Epithelial cell of proximal tubule (primary cell): ENCODE measurements at places on chromosomes 4 and X.

GRCh38 chr4:163587867-163588266 is 93.4 kb downstream of the TMA16 start:
- no peak for DNase-seq

DNA sequence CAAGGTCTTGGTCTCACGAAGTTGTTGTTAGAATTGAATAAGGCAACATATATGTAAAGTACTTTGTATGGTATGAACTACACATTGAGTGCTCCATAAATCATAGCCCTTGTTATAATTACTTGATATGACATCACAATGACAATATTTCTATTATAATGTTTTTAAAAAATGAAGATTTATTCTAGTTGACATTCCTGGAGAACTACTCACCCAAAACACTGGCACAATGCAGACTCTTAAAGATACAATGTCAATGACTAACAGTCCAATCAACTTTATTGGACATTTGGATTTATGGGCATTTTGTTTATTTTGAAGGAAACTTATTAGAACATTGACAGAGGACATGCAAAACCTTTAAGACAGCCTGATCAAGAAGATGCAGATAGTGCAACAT is 55.3 kb downstream of the ASB9 start:
- DNase-seq = no peak

DNA sequence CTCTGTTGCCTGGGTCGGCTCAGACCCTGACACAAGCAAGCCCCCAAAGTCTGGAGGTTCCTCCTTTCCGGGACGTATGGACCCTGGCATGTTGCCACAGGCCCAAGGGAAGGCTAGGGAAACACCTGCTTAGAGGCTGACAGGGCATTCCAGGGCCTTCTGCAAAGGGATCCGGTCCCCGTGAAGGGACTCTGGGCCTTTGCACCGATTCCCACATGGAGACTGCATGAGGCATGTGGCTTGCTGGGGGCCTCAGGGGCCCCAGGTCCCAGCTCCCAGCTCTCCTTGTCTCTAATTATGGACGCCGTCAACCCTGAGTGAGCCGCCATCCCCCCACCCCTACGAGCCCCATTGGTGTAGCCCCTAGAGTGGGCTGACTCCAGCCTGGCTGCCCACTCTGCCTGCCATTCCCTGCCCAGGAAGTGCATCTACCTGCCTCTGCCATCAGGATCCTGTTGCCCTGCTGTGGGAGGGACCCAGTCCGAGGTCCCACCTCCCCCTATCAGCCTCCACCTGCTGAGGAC is 4.2 kb upstream of the RGS12 start:
- no peak for DNase-seq

DNA sequence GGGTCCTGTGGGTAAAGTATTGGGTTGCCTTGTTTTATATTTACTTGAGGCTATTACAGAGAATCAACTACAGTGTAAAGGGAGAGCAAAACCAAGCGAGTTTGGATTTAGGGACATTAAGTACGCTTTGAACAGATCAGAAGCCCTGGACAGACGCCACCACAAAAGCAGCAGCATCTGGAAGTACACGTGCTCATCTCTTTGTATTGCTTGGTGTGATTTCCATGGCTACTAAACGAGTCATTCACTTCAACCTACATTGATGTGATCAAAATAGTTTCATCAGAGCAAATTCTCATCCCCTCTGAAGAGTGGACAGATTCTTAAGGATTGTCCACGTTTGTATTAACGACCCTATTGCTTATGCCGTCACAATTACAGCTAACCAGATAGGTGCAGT is 85.1 kb downstream of the SORBS2 start:
- no peak for DNase-seq

DNA sequence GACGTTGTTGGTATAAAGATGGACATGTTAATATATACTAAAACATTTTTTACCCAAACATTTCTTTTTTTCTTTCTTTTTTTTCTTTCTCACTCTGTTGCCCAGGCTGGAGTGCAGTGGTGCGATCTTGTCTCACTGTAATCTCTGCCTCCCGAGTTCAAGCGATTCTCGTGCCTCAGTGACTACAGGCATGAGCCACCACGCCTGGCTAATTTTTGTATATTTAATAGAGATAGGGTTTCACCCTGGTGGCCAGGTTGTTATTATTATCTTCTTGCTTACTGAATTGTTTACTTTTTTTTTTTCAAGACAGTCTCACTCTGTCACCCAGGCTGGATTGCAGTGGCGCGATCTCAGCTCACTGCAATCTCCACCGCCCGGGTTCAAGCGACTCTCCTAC is 68.8 kb downstream of the HOPX start:
- no peak for DNase-seq

DNA sequence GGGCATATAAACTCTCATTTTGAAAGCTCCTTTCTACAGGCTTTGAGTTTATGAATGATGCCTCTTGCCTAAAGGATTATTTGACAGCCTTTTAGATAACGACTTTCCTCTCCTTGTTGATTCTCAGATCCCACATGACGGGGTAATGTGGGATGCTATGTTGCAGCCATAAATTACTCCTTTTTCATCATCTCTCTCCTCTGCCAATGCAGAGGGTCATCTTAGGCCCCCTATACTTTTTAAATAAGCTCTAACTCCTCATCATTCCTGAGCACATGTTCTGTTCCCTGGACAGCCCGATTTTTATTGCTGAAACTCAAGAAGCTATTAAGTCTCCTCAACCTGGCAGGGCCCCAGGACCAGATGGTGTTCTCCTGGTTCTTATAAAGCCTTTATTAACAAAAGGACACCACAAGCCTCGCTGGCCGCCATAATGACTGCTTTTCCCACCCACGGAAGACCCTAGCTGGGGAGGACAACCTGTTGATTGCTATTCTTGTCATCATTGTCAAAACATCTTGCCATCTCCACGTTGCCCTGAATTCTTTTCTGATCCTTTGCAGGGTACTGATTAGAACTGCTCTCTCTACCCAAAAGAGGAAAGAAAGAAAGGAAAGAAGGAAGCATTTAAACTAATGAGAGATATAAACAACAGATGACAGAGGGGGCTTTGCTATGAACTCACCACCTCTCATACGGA is 150.7 kb downstream of the DHX15 start:
- no peak for DNase-seq

DNA sequence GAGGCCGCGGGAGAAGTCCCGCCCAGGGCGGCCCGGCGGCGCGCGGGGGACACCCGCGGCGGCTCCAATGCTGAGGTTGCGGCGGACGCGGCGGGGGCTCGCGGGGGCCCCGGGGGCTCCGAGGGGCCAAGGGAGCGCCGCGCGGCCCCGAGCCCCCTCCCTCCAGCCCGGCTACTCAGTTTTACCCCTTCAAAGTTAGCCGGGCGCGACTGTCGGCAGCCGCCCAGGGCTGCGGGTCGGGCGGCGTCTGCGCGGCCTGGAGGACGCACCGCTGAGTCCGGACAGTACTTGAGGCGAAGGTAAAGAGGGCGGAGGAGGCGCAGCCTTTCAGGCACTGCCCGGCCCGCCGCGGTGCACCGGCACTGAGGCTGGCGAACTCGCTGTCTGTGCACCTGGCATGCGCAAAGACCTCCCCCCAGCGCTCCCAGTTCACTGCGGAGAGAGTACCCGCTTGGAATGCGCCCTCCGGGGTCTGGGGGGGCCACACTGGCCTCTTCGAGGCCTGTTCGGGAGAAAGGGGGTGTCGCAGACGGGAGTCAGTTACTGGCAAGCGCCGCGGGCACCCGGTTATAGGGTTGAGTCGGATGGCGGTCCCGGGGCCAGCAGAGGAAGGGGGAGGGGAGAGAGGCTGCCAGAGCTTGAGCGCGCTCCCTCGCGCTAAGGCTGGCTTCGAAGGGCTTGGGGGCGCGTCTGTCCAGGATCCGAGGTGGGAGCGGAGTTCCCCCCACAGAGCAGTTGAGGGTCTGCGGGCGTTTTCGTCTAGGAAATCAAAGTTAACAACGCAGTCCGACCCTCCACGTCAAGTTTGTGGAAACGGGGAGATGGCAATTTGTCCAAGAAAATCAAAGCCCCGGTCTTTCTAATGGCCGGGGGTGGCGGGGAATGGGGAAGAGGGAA is 1.1 kb downstream of the PCDH19 start:
- DNase-seq = no peak

- DNase-seq = no peak
Observed at GRCh38 chr4:127484117-127484516, 148.6 kb upstream of the INTU start.

- no peak for DNase-seq
Observed at GRCh38 chr4:106767991-106768390, 268.1 kb downstream of the DKK2 start.

DNA sequence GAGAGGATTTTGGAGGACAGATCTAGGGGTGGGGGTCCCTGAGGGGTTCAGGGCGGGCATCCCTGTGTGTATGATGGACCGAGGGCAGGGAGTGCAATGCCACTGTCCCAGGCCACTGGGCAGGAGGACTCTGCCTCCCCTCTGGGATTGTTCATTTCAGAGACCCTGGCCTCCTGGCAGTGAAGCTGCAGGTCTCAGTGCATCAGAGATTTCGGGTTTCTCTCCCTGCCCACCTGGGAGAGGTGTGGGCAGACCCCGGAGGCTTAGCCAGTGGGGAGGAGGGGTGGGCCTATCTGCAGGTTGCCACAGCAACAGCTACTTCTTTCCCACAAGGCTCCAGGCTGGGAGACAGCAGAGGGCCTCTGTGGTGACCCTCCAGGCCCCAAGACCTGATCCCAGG is 80.1 kb upstream of the LRPAP1 start:
- no peak for DNase-seq

DNA sequence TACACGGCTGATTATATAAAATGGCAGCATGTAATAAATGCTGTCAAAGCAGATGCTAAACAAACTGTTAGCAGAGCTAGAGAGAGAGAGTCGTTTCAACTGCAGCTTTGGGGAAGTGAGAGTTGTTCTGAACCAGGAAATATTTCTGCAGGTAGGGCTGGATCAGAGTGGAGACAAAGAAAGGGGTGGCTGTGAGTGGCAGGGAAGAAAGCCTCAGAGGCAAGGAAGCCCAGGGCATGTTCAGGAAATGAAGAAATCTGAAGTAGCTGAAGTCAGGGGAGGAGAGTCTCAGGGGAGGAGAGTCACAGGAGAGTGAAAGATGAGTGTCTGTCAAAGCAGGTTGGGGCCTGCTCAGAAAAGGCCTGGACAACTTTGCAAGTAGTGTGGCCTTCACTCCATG is 48.4 kb upstream of the RPS6KA3 start:
- no peak for DNase-seq

DNA sequence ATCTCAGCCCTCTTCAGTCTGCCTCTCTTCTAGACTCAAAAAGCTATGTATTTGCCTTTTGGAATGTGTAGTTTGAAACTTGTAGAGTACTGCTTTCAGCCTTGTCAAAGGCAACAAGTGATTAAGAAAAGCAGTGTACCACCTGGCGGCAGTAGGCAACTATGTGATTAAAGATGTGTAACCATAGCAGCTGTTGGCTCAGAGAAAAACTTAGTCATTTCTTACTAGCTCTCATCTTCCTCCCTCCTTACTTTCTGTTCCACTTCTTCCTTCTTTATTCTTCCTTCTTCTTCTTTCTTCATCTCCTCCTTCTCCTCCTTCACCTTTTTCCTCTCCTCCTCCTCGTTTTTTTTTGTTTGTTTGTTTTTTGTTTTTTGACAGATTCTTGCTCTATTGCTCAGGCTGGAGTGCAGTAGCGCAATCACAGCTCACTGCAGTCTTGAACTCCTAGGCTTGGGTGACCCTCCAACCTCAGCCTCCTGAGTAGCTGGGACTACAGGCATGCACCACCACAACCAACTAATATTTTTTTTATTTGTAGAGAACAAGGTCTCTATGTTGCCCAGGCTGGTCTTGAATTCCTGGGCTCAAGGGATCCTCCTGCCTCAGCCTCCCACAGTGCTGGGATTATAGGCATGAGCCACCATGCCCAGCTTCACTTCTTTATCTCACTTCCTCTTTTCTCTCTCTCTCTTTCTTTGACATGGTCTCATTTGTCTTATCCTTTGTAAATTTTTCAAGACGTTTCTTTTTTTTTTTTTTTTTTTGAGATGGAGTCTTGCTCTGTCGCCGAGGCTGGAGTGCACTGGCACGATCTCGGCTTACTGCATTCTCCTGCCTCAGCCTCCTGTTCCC is 32.6 kb downstream of the ABHD18 start:
- no peak for DNase-seq

DNA sequence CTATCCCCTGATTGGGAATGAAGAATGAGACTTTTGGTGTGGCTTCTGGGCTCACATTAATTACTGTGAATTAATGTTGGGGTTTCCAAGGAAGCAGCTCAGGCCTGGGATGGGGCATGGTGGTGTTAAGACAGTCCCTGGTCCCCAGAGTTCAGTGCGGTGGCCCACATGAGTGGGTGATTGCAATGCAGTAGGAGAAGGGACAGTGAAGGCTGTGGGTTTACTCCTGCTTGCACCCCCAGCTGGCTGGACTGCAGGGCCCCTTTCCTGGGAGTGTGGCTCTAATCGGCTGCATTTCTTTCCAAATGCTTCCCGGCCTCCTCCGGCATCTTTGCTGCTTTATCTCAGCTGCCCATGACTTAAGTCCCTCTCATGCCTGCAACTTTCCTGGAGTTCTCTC is 28.2 kb upstream of the GPR78 start:
- DNase-seq = no peak

DNA sequence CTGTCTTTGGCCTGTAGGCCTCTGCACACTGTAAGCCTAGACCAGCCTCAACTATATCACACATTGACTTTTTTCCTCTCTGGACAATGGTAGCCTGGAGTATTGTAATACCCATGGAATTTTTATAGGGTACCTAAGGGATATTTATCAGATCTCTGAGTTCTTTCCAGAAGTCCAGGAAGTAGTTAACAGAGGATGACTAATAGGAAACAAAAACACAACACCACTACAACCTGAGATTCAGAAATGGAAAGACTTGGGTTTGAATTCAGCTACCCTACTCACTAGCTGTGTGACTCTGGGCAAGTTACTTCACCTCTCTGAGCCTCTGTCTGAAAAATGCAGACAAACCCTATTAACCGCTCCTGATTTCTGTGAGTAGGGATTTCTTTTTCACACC is 7.7 kb upstream of the STX18 start:
- no peak for DNase-seq
